ENCODE measurements at places on chromosomes 13 and 19. TPM values are rescaled to one million over a fixed set of nuclear protein-coding genes. Genes with fewer than 3 reads are reported as not detected.

Gene TJP3
- not detected for total RNA-seq

Gene PSPN
- 0.43 TPM for total RNA-seq

Gene TMEM255B
- 1.4 TPM for total RNA-seq

Gene NALCN
- total RNA-seq = 11.6 TPM

Gene TGFBR3L
- total RNA-seq = 0.85 TPM

Gene B3GNT3
- total RNA-seq = not detected

Gene ISOC2
- 55.9 TPM for total RNA-seq

Gene ZNF845
- total RNA-seq = 7.1 TPM

All from smooth muscle cell of bladder (primary cell).